ENCODE measurements at places on chromosomes 3 and 15.

DNA sequence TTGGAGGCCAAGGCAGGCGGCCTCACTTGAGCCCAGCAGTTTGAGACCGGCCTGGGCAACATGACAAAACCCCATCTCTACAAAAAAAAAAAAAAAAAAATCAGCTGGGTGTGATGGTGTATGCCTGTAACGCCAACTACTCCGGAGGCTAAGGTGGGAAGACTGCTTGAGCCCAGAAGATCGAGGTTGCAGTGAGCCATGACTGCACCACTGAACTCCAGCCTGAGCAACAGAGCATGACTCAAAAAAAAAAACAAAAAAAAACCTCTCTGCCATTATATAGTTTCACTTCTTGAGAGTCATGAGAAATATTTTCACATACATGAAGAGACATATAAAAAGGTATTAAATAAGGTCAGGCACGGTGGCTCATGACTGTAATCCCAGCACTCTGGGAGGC is 45.9 kb upstream of the CP start:
- DNase-seq: no peak

GRCh38 chr3:82494977-82495489 is 733.6 kb upstream of the GBE1 start:
- no peak for DNase-seq

- DNase-seq: no peak
Measured at GRCh38 chr3:183211352-183211751, 41.7 kb upstream of the B3GNT5 start.

DNA sequence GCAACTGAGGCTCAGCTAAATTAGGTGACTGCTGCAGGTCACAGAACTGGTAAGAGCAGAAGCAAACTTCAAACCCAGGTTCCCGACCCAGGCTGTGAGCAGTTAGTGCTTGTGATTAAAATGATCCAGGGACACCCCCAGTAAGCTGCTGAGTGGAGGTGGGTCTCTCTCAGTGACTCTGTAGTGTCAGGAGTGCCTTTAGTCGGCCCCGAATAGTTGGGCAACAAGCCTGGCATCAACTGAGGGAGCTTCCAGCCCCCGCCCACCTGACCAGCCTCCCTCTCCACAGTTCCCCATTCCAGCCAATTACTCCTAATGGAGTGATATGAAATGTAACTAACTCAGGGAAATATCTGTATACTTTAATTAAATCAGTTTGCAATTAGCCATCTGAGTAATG is 168.0 kb upstream of the SMAD3 start:
- DNase-seq: no peak

GRCh38 chr3:61560517-61561373 is 626 bp upstream of the PTPRG start:
- no peak for DNase-seq

- no peak for DNase-seq
Measured at GRCh38 chr15:66838671-66839239, 136.7 kb downstream of the SMAD6 start.

DNA sequence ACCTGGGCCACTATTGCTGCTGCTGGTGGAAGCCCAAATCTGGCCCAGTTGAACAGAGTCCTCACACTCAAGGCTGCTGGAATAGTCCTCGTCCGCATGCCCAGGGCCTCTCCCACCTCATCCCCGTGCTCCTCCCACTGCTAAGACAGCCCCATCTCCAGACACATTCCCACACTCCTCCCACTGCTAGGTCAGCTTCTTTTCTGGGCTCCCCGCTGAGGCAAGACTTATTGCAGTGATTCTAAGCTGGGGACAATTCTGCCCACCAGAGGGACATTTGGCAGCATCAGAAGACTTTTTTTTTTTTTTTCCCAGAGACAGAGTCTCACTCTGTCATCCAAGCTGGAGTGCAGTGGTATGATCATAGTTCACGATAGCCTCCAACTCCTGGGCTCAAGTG is 35.1 kb downstream of the POC1A start:
- DNase-seq: no peak

DNA sequence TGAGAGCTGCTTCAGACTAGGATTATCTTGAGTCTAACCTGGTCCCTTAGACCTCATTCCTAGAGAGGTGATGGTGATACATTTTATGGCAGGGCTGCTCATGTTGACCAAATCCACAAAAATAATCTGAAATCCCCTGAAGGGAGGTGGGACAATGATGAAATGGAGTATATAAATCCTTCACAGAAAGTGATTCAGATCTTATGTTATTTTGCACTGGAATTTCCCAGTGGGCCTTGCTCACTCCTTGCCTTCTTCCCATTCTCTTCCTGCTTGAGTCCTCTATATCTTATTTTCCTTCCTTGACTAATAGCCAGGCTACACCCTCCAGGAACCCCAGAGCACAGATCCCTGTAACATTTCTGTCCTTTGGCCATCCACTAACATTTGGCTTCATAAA is 10.4 kb upstream of the TMEM202 start:
- DNase-seq: no peak

DNA sequence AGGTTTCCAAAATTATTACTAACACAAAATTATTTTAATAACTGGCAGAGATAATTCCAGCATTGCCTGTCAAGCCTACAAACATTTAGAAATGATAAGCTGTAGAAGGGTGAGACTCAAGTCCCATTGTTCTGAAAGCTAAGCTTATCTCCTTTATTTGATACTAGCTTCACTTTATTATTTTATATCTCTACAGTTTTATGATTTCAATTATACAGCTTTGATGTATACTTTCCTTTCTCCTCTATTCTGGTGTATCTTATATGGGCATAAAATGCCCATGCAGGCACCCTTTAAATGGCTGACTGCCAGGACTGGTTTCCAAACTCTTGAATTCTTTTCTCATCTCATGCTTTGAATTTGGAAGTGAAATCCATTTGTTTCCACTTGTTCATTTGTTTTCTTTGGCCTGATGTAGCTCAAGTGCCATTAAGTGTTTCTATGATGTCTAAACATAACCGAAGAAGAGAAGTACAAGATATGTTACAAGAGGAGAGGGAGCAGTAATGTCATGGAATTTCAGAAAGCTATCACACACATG is 372.1 kb upstream of the ARHGEF26 start:
- no peak for DNase-seq

GRCh38 chr3:129001806-129002572 is 885 bp downstream of the EFCC1 start:
- DNase-seq: peak; percentile 12

Measured in CD8-positive, alpha-beta T cell (primary cell).